ENCODE measurements at places on chromosomes 1 and 21. TPM values are rescaled to one million over a fixed set of nuclear protein-coding genes. Genes with fewer than 3 reads are reported as not detected.
A peak's percentile ranks its signal among the peaks of the same experiment; 100 is the strongest.

DNA sequence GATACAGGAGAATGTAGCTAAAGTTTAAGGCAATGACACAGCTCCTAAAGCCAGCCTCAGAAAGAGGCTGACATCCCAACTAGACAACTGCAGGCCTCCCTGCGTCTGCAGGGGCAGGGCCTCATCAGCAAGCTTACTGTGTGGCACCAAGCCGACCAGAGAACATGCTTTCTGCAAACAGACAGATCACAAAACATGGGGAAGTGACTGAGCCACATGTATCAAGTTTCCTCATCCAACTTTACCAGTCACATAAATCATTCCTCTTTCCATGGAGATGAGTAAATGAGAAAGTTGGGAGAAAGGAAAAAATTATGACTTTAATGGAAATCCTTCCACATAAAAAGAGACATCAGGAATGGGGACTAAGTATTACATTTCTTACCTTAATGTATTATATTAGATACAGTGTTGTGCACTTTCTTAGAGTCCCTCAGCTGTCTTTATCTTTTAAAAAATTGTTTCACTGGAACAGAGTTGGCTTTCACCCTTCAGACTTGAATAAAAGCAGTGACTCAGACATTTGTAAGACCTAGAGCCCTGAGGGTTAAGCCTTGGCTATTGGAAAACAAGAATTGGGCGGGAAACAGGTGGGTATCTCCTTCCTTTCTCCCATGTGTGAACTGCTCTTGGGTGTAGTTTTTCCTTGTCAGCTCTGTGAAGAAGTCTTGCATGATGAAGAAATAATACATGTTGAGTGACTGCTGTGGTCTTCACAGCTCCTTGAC is 305.7 kb upstream of the SNX7 start:
- no peak overlapping the region for H3K27ac ChIP-seq
- H3K36me3 ChIP-seq = no peaks in the 10 kb centered on the region
- H3K27me3 ChIP-seq = no peaks in the 10 kb centered on the region
- no peak overlapping the region for H3K4me3 ChIP-seq
- no peak for DNase-seq

- H3K4me1 ChIP-seq = no peaks in the 10 kb centered on the region
- H3K4me3 ChIP-seq = no peak overlapping the region
- no peak for DNase-seq
- H3K27me3 ChIP-seq = no peaks in the 10 kb centered on the region
These were observed 24.6 kb downstream of the C1orf198 start for GRCh38 chr1:230843503-230844309.

GRCh38 chr1:183288583-183288982 is 102.5 kb downstream of the LAMC2 start:
- H3K27ac ChIP-seq = no peak overlapping the region
- no peak for DNase-seq
- H3K27me3 ChIP-seq = peaks cover 7% of the 10 kb centered on the region
- no peaks in the 10 kb centered on the region for H3K4me1 ChIP-seq
- H3K4me3 ChIP-seq = no peak overlapping the region
- H3K36me3 ChIP-seq = no peaks in the 10 kb centered on the region

DNA sequence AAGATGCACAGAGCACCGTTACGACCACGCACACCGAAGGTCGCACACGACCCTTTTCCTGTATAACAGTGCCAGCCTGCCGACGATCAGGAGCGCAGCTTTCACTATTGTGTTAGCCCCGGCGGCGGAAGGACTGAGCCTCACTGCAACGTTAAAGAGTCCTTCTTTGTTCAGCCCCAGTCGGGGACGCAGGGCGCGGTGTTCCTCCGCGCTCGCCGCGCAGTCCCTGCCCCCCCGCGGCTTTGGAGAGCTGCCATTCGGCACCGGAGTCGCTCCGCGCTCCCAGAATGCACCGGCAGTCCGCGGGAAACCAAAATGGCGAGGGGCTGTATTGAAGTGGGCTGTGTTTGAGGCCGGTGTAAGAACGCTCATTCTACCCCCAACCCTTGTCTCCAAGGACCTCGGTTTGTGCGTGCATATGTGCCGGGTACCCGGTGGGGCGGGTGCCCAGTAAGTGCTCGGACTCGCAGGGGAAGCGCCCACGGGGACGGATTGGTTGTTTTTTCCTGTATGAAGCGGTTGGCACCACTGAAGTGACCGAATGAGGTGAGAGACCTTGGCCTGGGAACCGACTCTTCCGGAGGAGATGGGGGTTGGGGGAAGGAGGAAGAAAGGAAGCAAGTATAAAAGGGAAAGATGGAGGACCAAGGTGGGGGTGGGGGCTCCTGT is at the start of gene MTF2:
TSS of gene MTF2 (plus strand) at position 298 of the 669 bp plus-strand sequence. CDS start at position 542, 244 bp downstream.
- no peaks in the 10 kb centered on the region for H3K27me3 ChIP-seq
- peak within 1 kb of the TSS; percentile 96 for H3K27ac ChIP-seq
- H3K4me1 ChIP-seq = peaks cover 41% of the 10 kb centered on the region
- peak within 1 kb of the TSS; percentile 98 for H3K4me3 ChIP-seq
- H3K36me3 ChIP-seq = peaks cover 17% of the 10 kb centered on the region

DNA sequence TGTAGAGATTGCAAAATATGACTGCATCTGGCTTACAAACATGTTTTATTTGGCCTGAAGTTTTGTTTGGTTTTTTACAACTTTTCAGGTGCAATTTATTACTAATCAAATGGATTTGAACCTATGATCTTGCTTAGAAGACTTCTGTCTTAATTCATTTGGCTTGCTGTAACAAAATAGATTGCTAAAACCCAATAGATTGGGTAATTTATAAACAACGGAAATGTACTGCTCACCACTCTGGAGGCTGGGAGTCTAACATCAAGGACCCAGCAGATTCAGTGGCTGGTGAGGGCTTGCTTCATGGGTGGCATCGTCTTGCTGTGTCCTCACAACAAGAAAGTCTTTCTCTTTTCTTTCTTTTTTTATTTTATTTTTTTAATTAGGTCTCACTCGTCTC is 72.9 kb downstream of the LBR start:
- H3K27me3 ChIP-seq = peaks cover 11% of the 10 kb centered on the region
- no peaks in the 10 kb centered on the region for H3K36me3 ChIP-seq
- no peak for DNase-seq
- no peaks in the 10 kb centered on the region for H3K4me1 ChIP-seq
- no peak overlapping the region for H3K27ac ChIP-seq

DNA sequence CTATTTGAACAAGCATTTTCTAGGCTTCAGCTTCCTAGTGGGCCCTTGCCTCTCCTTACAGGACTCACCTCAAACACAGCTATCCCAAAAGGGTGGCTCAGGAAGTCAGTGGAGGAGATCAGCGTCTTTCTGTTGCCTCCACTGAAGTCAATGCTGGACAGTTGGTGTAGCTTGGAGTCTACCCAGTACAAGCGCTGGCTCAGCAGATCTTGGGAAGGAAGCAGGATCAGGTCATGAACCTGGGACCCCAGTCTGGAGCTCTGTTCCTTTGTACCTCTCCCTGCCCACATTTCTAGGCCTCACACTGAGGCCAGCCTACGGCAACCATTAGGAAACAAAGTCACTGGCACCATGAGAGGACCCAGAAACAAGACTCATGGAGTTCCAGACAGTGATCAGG is 23.7 kb upstream of the MAGOH start:
- no peaks in the 10 kb centered on the region for H3K4me1 ChIP-seq
- H3K36me3 ChIP-seq = peaks cover 30% of the 10 kb centered on the region

DNA sequence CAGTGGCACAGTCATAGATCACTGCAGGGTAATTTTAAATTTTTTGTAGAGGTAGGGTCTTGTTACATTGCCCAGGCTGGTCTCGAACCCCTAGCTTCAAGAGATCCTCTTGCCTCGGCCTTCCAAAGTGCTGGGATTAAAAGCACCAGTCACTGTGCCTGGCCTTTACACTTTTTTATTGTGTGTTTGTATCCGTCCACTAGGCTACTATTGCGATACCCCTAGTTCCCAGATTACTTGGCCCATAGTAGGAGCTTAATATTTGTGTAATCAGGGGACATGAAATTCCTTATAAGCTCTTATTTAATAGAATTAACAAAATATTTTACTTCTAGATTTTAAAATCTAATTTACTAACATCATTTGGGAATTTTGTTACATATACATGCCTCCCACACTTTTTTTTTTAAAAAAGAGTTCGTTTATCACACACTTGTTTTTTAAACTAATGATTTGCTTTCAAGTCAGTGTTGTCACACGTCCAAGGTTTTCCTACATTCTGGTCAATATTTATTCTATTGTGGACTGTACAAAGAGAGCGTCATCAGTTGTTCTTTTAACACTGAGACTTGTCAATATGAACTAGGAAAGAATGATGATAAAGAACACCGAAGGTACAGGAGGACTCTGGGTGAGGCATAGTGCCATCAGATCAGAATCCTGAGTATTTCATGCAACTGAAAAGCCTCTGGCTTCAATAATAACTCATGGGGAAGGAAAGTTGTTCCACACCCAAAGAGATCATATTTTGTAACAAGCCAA is 63.7 kb downstream of the LEPR start:
- no peaks in the 10 kb centered on the region for H3K4me1 ChIP-seq
- no peaks in the 10 kb centered on the region for H3K36me3 ChIP-seq
- H3K4me3 ChIP-seq = no peak overlapping the region
- no peak overlapping the region for H3K27ac ChIP-seq
- no peaks in the 10 kb centered on the region for H3K27me3 ChIP-seq

VAMP3 gene
- 21.7 TPM for total RNA-seq

DNA sequence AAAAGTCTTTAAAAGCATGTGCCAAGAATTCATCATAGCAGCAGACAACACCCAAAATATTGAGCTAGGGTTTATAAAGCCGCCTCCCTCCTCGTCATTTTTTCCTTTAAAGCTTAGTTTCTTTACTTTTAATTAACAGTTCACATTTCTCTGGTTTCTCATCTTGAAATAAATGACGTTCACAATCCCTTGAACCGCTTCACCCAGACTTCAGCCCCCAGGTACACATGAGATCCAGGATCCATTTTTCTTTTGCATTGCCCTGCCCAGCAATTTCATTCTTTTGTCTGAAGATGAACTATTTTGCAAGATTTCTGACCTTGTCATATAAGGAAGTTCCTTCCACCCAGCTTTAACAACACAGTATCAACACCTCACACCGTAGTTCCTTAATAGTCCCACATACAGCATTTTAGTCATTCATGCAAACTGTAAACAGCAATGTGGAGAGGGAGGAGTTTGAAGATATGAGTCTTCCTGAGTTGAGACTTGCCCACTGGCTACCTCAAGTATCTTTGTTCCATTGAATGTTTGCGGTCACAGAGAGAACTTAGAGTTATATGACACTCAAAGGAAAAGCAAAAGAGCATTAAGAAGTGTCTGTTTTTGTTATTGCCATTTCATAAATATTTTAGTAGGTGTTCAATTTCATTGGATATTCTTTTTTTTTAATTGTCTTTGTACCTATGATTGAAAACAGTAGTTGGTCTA is 35.3 kb upstream of the CACYBP start:
- DNase-seq = peak; percentile 34
- H3K27me3 ChIP-seq = no peaks in the 10 kb centered on the region
- H3K36me3 ChIP-seq = no peaks in the 10 kb centered on the region
- peak overlapping the region; percentile 75 for H3K27ac ChIP-seq
- peak overlapping the region; percentile 85 for H3K4me3 ChIP-seq

GRCh38 chr21:21046063-21046462 is 47.9 kb downstream of the NCAM2 start:
- no peak for DNase-seq
- H3K27me3 ChIP-seq = no peaks in the 10 kb centered on the region
- H3K4me3 ChIP-seq = no peak overlapping the region
- no peaks in the 10 kb centered on the region for H3K36me3 ChIP-seq
- H3K4me1 ChIP-seq = no peaks in the 10 kb centered on the region

DNA sequence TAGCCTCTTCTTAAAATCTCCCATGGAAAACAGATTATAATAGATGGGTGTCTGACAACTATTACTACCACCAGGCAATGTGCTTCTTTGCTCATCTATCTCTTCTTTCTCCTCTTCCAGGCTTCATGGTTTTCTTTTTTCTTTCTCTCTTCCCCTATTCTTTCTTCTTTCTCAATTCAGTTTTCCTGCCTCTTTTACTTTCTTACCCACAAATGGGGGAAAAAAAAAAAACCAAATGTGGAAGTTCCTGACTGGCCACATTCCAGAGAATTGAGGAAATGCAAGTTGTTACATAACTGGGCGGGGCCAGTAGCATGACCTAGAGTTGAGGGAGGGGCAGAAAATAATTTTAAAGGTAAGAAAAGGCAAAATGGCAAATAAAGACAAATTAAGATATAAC is 10.9 kb upstream of the SMG7 start:
- H3K4me3 ChIP-seq = no peak overlapping the region
- H3K36me3 ChIP-seq = no peaks in the 10 kb centered on the region
- no peaks in the 10 kb centered on the region for H3K4me1 ChIP-seq
- no peak overlapping the region for H3K27ac ChIP-seq
- peaks cover 15% of the 10 kb centered on the region for H3K27me3 ChIP-seq

LPAR3 gene
- total RNA-seq = 0.24 TPM

FGGY gene
- total RNA-seq = 12.4 TPM
